ENCODE measurements at places on chromosomes 6 and 20. TPM values are rescaled to one million over a fixed set of nuclear protein-coding genes. Genes with fewer than 3 reads are reported as not detected.
A peak's percentile ranks its signal among the peaks of the same experiment; 100 is the strongest.

The C6orf15 gene
- total RNA-seq: not detected

The HLA-DQB1 gene
- total RNA-seq: 3.0 TPM

The DYNLRB1 gene
- 247 TPM for total RNA-seq

The C20orf204 gene
- total RNA-seq: 3.1 TPM

The ERVFRD-1 gene
- total RNA-seq: not detected

The NCOA7 gene
- total RNA-seq: 15.5 TPM

The TPBG gene
- 24.7 TPM for total RNA-seq

The PNPLA1 gene
- total RNA-seq: 2.0 TPM

DNA sequence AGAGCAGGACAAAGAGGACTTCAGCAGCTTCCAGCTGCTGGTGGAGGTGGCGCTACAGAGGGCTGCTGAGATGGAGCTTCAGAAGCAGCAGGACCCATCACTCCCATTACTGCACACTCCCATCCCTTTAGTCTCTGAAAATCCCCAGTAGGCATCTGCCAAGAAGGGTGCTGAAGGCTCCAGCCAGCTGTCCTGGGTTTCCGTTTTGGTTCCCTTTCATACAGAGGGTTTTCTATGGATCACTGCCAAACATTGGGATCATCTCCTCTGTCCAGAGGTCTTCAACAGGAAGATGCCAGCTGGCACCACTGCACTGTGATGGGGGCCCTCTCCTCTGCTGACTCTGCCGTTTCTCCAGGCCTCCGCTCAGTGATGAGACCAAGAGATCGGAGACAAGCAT, 14.3 kb upstream of the RAB5IF start:
- H3K36me3 ChIP-seq: no peaks in the 10 kb centered on the region
- no peak for DNase-seq
- H3K27ac ChIP-seq: no peak overlapping the region
- no peaks in the 10 kb centered on the region for H3K27me3 ChIP-seq
- H3K4me3 ChIP-seq: no peak overlapping the region

GRCh38 chr20:22490287-22491193, 93.8 kb downstream of the FOXA2 start:
- H3K4me3 ChIP-seq: no peak overlapping the region
- peak overlapping the region; percentile 26 for H3K27ac ChIP-seq
- no peaks in the 10 kb centered on the region for H3K27me3 ChIP-seq
- peak; percentile 44 for DNase-seq

DNA sequence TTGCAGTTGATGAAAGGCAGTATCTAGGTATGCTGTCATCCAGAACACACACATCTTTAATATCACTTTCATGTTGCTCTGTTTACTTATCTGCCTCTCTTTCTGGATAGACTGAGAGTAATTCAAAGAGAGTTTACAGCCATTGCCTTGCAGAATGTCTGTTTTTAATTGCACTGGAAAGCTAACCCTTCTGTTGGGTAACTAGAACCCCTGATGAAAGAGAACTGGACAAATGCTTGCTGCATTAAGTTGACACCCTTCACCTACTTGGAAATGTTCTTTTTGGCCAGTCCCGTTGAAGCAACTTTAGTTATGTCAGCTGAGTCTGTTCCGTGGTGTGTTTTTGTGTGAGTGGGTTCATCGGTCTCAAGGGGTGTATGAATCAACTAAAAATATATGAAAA, 383.8 kb upstream of the CITED2 start:
- no peaks in the 10 kb centered on the region for H3K27me3 ChIP-seq
- H3K4me3 ChIP-seq: no peak overlapping the region
- no peaks in the 10 kb centered on the region for H3K4me1 ChIP-seq
- no peaks in the 10 kb centered on the region for H3K36me3 ChIP-seq
- no peak for DNase-seq
- no peak overlapping the region for H3K27ac ChIP-seq

DNA sequence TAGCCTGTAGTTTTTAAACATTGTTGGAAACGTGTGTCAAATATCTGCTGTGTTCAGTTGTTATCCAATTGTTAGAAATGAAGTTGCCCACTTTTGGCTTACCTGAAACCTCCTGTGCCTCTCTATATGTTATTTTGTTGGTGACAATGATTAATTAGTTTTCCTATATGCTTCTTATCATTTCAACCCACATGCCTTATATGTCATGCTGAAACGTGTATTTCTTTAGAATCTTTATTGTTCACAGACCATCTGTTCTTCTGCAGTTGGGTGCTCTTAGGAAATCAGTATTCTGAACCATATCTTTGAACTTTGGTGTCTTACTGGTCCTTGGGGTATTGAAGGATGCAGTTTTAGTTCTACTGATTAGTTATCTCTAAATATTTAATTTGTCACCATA, 91.2 kb upstream of the SCGN start:
- no peak for DNase-seq
- H3K4me1 ChIP-seq: no peaks in the 10 kb centered on the region
- no peaks in the 10 kb centered on the region for H3K36me3 ChIP-seq
- H3K4me3 ChIP-seq: no peak overlapping the region

- no peaks in the 10 kb centered on the region for H3K27me3 ChIP-seq
- DNase-seq: no peak
- H3K36me3 ChIP-seq: no peaks in the 10 kb centered on the region
- no peak overlapping the region for H3K27ac ChIP-seq
- H3K4me3 ChIP-seq: no peak overlapping the region
- H3K4me1 ChIP-seq: no peaks in the 10 kb centered on the region
These were observed 16.3 kb downstream of the WFDC3 start for GRCh38 chr20:45775411-45775810.

GRCh38 chr6:35522660-35523658, 10.3 kb upstream of the TULP1 start:
- H3K4me1 ChIP-seq: no peaks in the 10 kb centered on the region
- H3K36me3 ChIP-seq: no peaks in the 10 kb centered on the region
- H3K27ac ChIP-seq: peak overlapping the region; percentile 60
- H3K27me3 ChIP-seq: no peaks in the 10 kb centered on the region
- DNase-seq: peak; percentile 65
- peak overlapping the region; percentile 20 for H3K4me3 ChIP-seq

DNA sequence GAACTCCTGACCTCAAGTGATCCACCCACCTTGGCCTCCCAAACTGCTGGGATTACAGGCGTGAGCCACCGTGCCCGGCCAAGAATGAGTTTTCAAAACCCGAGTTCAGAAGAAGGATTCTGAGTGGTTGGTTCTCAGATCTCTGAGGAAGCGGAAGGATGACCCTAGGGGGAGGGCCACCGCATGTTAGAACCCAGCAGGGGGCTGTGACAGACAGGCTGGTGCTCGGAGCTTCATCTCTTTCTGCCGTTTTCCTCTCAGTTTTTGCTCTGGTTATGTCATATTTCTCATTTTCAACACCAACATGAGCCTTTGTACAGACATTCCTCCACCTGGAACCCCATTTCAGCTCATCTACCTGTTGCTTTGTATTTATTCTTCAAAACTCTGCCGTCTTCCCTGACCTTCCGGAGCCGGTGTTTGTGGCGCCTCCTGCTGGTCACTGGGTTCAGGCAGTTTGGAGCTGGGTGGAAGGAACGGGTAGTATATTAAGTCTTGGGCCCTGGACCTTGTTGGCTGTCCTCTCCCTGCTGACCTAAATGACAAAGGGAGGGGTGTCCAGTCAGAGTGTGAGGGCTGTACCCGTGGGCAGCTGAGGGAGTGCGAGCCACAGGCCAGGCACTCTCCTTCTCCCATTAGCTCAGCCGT, at the start of gene DEFB123:
TSS of gene DEFB123 (plus strand) at position 621 of the 648 bp plus-strand sequence. CDS start 67 bp downstream, outside the sequence.
- no peak for DNase-seq
- no peak within 1 kb of the TSS for H3K4me3 ChIP-seq
- no peaks in the 10 kb centered on the region for H3K4me1 ChIP-seq

DNA sequence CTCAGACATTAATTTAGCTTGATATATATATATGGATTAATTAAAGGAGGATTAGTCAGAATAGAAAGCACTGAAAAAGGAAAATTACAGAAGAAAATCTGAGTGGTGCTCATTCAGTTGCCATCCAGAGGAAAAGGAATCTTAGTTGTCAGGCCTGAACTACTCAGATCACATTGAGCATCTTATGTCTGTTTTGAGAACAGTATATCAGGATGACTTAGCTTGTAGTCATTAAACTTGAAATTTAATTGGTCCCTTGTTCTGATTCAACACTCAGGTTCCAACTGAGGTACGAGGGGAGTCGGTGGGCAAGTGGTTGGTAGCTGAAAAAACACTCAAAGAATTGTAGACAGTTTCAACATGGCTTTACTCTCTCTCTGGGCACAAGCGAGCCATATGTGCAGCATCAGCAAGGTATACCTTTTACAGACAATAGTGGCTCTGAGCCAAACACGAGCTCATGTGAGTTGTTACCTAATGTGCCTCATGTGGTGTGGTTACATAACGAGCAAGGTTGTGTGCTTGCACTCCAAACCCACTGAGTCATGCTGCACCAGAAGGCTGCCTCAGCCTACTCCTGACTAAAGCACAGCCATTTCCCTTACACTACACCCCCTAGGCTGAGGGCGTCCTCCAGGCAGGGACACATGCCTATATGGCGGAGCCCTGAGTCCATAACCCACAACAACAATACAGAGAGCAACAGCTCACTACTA, 73.0 kb upstream of the HMGN3 start:
- no peaks in the 10 kb centered on the region for H3K27me3 ChIP-seq
- DNase-seq: no peak

- no peak for DNase-seq
- H3K36me3 ChIP-seq: no peaks in the 10 kb centered on the region
- no peaks in the 10 kb centered on the region for H3K4me1 ChIP-seq
- H3K4me3 ChIP-seq: no peak overlapping the region
- H3K27ac ChIP-seq: no peak overlapping the region
- no peaks in the 10 kb centered on the region for H3K27me3 ChIP-seq
These were observed 132.6 kb upstream of the MTHFD1L start for GRCh38 chr6:150732765-150733539.

DNA sequence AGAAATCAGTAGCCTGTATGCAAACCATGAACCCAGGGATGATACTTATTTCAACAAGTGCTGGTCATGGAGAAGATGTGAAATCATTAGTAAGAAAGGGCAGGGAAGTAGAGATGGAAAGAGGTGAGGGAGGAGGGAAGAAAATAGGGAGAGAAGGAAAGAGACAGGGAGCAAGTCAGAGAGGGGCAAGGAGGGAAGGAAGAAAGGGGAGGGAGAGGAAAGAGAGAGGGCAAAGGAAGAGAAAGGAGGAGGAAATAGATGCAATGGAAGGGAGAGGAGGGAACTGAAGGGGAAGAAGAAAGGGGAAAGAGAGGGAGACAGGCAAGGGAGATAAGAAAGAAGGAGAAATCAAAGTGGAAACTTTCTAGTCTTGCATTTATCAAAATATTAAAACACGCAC, 195.1 kb downstream of the KIF16B start:
- no peaks in the 10 kb centered on the region for H3K4me1 ChIP-seq
- no peaks in the 10 kb centered on the region for H3K27me3 ChIP-seq
- DNase-seq: no peak
- H3K36me3 ChIP-seq: no peaks in the 10 kb centered on the region

- H3K27ac ChIP-seq: no peak overlapping the region
- H3K4me3 ChIP-seq: no peak overlapping the region
- no peaks in the 10 kb centered on the region for H3K27me3 ChIP-seq
- H3K36me3 ChIP-seq: no peaks in the 10 kb centered on the region
- no peaks in the 10 kb centered on the region for H3K4me1 ChIP-seq
- DNase-seq: no peak
These were observed 185.7 kb downstream of the CDKAL1 start for GRCh38 chr6:20719980-20720379.

- no peak overlapping the region for H3K4me3 ChIP-seq
- H3K4me1 ChIP-seq: no peaks in the 10 kb centered on the region
- no peaks in the 10 kb centered on the region for H3K27me3 ChIP-seq
- no peak overlapping the region for H3K27ac ChIP-seq
These were observed 183.9 kb upstream of the MCHR2 start for GRCh38 chr6:100177956-100178355.

- H3K27me3 ChIP-seq: no peaks in the 10 kb centered on the region
- no peaks in the 10 kb centered on the region for H3K36me3 ChIP-seq
- H3K4me3 ChIP-seq: peak overlapping the region; percentile 71
- DNase-seq: no peak
- no peak overlapping the region for H3K27ac ChIP-seq
- no peaks in the 10 kb centered on the region for H3K4me1 ChIP-seq
These were observed 1.3 kb downstream of the CDYL start for GRCh38 chr6:4777394-4777935.

- H3K36me3 ChIP-seq: no peaks in the 10 kb centered on the region
- no peak for DNase-seq
- peak overlapping the region; percentile 31 for H3K27ac ChIP-seq
- H3K4me3 ChIP-seq: no peak overlapping the region
These were observed 314.1 kb upstream of the SGK1 start for GRCh38 chr6:134632024-134632423.

GRCh38 chr6:1796706-1797529, 187.2 kb downstream of the FOXC1 start:
- no peak overlapping the region for H3K4me3 ChIP-seq
- no peaks in the 10 kb centered on the region for H3K36me3 ChIP-seq
- no peaks in the 10 kb centered on the region for H3K27me3 ChIP-seq
- peaks cover 2% of the 10 kb centered on the region for H3K4me1 ChIP-seq
- DNase-seq: no peak

- DNase-seq: peak; percentile 19
- no peaks in the 10 kb centered on the region for H3K27me3 ChIP-seq
- H3K27ac ChIP-seq: no peak overlapping the region
- H3K36me3 ChIP-seq: no peaks in the 10 kb centered on the region
- H3K4me3 ChIP-seq: no peak overlapping the region
These were observed 197.7 kb downstream of the FAXC start for GRCh38 chr6:99151634-99152346.

GRCh38 chr6:102761872-102762271, 1368.4 kb downstream of the GRIK2 start:
- H3K4me3 ChIP-seq: no peak overlapping the region
- no peaks in the 10 kb centered on the region for H3K4me1 ChIP-seq
- DNase-seq: no peak
- no peaks in the 10 kb centered on the region for H3K27me3 ChIP-seq
- no peak overlapping the region for H3K27ac ChIP-seq

- no peaks in the 10 kb centered on the region for H3K36me3 ChIP-seq
- no peak overlapping the region for H3K4me3 ChIP-seq
- H3K27me3 ChIP-seq: no peaks in the 10 kb centered on the region
- no peak for DNase-seq
- H3K27ac ChIP-seq: no peak overlapping the region
These were observed 1128.7 kb upstream of the ADGRB3 start for GRCh38 chr6:67506352-67506751.

GRCh38 chr6:169918239-169918953, 167.0 kb downstream of the ERMARD start:
- no peak overlapping the region for H3K27ac ChIP-seq
- DNase-seq: no peak
- no peaks in the 10 kb centered on the region for H3K27me3 ChIP-seq
- no peaks in the 10 kb centered on the region for H3K4me1 ChIP-seq
- H3K4me3 ChIP-seq: no peak overlapping the region

DNA sequence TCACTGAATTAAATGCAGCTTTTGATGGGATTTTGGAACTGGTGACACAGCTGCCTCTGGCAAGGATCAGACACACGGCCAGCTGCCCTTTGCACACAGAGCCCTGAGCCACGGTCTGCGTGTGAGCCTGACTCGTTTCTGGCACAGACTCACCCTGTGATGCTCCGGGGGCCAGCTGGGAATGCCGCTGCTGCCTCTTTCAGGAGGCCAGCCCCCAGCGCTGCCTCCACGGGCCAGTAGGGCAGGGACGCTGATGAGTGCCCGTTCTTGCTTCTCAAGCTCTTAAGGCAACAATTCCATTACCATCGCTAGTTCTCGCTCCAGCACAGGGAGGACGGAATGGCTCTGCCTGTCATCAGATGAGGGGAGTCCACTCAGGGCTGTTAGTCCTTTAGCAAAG, 61.6 kb downstream of the IRF4 start:
- no peaks in the 10 kb centered on the region for H3K4me1 ChIP-seq
- no peak overlapping the region for H3K4me3 ChIP-seq
- H3K27ac ChIP-seq: no peak overlapping the region
